Spinal cord (tissue), 10 donors: ENCODE measurements at places on chromosomes 11 and 22. TPM values are rescaled to one million over a fixed set of nuclear protein-coding genes. Genes with fewer than 3 reads are reported as not detected.

DNA sequence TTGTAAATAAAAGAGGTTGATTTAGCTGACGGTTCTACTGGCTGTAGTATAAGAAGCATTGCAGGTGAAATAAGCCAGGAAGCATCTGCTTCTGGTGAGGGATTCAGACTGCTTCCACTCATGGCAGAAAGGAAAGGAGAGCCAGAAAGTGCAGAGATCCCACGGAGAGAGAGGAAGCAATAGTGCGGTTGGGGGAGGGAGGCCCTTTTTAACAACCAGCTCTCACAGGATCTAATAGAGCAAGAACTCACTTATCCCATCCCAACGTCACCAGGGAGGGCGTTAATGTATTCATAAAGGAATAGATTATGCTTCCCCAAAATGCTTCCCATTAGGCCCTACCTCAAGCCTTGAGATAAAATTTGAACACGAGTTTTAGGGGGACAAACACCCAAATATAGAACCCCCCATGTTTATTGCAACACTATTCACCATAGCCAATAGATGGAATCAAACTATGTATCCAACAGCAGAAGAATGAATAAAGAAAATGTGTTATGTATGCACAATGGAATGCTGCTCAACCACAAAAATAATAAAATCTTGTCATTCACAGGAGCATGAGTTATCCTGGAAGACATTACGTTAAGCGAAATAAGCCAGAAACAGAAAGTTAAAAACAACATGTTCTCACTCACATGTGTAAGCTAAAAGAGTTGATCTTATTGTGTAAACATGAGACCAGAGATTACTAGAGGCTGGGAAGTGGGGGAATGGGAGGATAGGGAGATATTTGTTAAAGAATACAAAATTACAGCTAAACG lies 908.3 kb upstream of the ANO3 start:
- H3K4me3 ChIP-seq = no peak overlapping the region
- no peak for DNase-seq
- no peaks in the 10 kb centered on the region for H3K27me3 ChIP-seq

- H3K4me1 ChIP-seq = peaks cover 3% of the 10 kb centered on the region
- H3K27ac ChIP-seq = no peak overlapping the region
- DNase-seq = no peak
- H3K36me3 ChIP-seq = no peaks in the 10 kb centered on the region
These were observed 41.6 kb downstream of the ACER3 start for GRCh38 chr11:76902121-76903014.

DNA sequence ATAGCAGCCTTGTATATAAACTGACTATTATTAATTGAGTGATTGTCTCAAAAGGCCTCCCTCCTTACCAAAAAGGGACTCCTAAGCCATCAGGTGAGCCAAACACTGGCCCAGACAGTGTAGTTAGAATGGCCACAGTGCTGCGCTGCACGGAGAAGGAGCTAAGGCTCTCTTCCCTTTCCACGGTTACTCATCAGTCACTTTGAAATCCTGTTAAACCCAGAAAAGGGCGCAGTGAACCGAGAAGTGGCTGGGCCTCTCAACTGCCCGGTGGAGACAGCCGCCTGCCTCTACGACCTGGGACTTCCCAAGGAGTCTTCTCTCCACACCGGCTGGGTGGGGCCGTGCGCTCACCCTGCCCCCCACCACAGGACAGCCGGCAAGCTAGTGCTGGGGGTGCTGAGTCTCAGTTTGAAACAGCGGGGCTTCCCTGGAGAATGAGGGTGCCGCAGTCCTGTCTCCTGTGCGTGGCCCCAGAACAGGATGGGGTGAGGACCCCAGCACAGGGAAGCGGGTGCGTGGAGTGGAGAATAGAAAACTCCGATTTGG lies 1.3 kb downstream of the MYH9 start:
- peak overlapping the region; percentile 93 for H3K27ac ChIP-seq
- H3K27me3 ChIP-seq = no peaks in the 10 kb centered on the region
- peak overlapping the region; percentile 83 for H3K4me3 ChIP-seq
- peaks cover 20% of the 10 kb centered on the region for H3K4me1 ChIP-seq

DNA sequence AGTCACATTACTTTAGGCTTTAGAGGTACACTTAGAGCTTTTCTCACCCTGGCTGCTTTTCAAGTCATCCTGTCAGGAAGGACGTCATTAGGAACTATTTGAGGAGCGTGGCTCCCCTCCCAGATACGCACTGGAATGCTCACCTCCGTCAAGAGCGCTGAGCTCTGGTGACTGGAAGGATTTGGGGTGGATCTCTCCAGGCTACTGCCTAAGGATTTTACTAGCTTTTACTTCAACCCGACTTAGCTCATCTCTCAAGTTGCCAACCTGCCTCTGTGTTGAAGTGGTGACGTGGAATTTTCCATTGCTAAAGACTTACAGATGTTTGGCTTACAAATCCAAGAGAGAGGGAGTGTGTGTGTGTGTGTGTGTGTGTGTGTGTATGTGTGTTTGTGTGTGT lies 355.3 kb upstream of the CCDC90B start:
- no peaks in the 10 kb centered on the region for H3K4me1 ChIP-seq
- H3K27me3 ChIP-seq = no peaks in the 10 kb centered on the region
- no peak overlapping the region for H3K27ac ChIP-seq

The ART1 gene
- not detected for total RNA-seq

DNA sequence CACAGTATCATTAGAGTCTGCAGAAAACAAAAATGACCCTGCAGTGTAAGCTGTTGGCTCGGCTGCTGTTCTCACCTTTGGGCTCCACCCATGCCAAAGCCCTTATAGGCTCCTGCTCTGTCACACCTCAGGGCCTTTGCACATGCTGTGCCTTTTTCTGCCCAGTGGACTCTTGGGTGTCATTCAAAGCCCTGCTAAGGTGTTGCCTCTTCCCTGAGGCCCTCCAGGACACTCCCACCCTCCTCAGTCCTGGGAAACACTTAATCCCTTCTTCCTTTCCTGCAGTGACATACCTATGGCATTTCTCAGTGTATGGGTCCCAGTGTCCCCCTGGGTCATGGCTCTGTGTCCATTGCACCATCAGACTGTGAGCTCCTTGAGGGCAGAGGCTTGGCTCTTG lies 29.1 kb upstream of the CACNG2 start:
- no peak overlapping the region for H3K4me3 ChIP-seq
- no peak overlapping the region for H3K27ac ChIP-seq
- DNase-seq = no peak
- H3K27me3 ChIP-seq = no peaks in the 10 kb centered on the region
- H3K4me1 ChIP-seq = peaks cover 5% of the 10 kb centered on the region
